ENCODE measurements at places on chromosomes 3 and 15.

GRCh38 chr15:74864296-74864695 lies 8.9 kb downstream of the SCAMP2 start:
- DNase-seq: no peak

- no peak for DNase-seq
Measured at GRCh38 chr3:40847551-40847992, 322.8 kb downstream of the ZNF621 start.

DNA sequence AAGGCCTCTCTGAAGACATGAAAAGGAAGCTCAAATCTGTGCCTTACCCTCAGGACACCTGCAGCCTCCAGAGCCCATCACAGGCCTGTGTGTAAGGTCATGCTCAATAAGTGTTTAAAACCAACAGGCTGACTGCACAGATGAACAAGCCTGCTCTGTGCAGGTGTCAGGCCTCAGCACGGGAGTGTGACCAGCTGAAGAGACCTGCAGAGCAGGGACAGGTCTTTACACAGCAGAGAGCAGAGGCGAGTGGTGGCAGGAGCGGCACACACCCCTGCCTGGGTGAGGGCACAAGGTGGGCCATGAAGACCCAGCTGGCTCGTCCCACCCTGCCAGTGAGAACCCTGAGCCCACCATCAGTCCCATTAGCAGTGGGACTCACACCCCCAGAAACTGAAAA lies 56.9 kb downstream of the ROPN1B start:
- DNase-seq: no peak

GRCh38 chr3:135056733-135057310 lies 261.8 kb downstream of the EPHB1 start:
- DNase-seq: no peak

DNA sequence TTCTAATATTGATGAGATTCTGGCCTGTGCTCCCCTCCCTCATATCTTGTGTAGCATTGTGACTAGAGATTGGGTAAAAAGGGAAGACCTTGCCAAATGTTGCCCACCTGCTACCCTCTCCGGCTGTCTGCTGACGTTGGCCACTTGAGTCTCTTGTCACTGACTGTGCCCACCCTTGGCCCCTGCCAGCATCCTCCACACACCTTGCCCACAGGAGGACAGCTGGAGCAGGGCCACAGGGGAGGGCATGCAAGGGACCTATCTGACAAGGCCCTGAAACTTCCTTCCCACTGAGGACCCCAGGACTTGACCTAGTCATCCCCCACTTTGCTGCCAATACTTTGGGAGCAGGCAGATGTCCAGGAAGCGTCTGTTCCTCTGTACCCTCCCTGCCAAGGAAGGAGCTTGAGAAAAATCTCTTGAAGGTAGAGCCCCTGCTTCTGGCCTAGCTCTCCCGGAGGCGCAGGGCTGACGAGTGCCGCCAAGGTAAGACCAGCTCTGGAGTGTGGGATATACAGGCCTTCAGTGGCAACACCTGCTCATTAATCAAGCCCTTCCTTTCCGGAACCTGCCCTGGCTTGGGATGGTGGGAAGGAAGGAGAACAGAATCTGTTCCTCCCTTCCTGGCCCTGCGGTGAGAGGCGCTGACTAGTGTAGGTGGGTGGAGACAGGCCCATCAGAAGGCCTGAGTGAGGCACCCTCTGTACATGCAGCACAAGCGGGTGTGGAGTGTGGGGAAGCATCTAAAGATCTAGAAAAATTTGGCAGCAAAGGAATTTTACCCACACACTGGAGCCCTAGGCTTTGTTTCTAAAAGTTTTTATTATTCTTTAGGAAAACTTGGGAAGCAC lies 4.9 kb upstream of the PAK6 start:
- DNase-seq: no peak

DNA sequence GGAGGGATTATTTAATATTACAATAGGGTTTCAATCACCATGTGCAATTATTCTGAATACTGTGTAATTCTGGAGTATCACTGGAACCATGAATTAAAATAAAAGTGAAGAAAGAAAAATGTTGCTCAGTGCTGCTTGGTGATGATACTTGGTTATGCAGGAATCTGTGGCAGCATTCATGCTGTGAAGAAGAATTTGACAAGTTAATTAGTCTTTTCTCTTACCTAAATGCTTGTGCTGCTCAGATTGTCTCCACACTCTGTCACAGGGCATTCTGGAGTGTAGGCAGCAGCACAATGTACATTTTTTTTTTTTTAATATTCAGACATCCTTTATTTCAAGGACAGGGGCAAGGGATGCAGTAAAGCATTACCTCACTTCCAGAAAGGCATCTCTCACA lies 749.3 kb upstream of the CADM2 start:
- no peak for DNase-seq

DNA sequence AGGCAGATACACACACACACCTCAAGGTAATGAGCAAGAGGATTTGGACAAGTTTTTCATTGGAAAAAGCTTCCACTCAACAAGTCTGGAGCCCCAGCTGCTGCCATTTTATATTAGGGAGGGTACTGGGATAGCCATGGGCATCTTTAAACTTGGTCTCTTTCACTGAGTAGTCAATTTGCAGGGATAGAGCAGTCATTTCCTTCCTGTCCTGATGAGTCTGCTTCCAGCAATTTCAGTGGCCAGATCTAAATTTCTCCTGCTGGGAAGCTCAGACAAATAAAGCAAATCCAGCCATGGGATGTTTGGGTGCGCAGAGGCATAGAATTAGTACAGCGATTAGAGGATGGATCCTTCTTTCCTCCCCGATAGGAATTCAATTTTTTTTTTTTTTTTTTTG lies 874 bp upstream of the ERC2 start:
- no peak for DNase-seq

- no peak for DNase-seq
Measured at GRCh38 chr3:179898024-179898423, 138.7 kb downstream of the PEX5L start.

- DNase-seq: no peak
Measured at GRCh38 chr3:153055779-153056178, 106.2 kb upstream of the RAP2B start.
